ENCODE measurements at places on chromosomes 12 and 14. TPM values are rescaled to one million over a fixed set of nuclear protein-coding genes. Genes with fewer than 3 reads are reported as not detected.

MIP gene
- not detected for total RNA-seq

TMEM260 gene
- total RNA-seq: 21.3 TPM

FOXN4 gene
- total RNA-seq: not detected

DNA sequence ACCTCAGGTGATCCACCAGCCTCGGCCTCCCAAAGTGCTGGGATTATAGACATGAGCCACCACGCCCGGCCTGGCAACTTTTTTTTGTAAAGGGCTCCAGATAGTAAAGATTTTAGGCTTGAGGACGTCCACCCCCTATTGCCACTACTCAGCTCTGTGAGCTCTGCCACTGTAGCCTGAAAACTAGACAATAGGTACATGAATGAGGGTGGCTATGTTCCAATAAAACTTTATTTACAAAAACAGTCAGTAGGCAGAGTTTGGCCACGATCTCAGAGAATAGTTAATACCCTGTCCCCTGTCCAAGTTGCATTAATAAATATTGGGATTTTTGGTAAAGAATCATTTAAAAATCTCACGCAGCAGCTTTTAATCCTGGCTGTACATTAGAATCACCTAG lies 90.1 kb downstream of the FOXN4 start:
- H3K4me1 ChIP-seq: no peaks in the 10 kb centered on the region
- no peak overlapping the region for H3K4me3 ChIP-seq
- H3K27ac ChIP-seq: no peak overlapping the region
- DNase-seq: no peak
- H3K27me3 ChIP-seq: no peaks in the 10 kb centered on the region
- peaks cover 7% of the 10 kb centered on the region for H3K36me3 ChIP-seq

GRCh38 chr14:104044016-104044415 lies 41.5 kb upstream of the ASPG start:
- peaks cover 5% of the 10 kb centered on the region for H3K27me3 ChIP-seq
- DNase-seq: no peak
- no peak overlapping the region for H3K27ac ChIP-seq

GRCh38 chr14:50821510-50822464 lies 9.2 kb downstream of the NIN start:
- H3K4me3 ChIP-seq: no peak overlapping the region
- H3K27me3 ChIP-seq: no peaks in the 10 kb centered on the region
- no peak overlapping the region for H3K27ac ChIP-seq
- DNase-seq: no peak
- no peaks in the 10 kb centered on the region for H3K36me3 ChIP-seq

DNA sequence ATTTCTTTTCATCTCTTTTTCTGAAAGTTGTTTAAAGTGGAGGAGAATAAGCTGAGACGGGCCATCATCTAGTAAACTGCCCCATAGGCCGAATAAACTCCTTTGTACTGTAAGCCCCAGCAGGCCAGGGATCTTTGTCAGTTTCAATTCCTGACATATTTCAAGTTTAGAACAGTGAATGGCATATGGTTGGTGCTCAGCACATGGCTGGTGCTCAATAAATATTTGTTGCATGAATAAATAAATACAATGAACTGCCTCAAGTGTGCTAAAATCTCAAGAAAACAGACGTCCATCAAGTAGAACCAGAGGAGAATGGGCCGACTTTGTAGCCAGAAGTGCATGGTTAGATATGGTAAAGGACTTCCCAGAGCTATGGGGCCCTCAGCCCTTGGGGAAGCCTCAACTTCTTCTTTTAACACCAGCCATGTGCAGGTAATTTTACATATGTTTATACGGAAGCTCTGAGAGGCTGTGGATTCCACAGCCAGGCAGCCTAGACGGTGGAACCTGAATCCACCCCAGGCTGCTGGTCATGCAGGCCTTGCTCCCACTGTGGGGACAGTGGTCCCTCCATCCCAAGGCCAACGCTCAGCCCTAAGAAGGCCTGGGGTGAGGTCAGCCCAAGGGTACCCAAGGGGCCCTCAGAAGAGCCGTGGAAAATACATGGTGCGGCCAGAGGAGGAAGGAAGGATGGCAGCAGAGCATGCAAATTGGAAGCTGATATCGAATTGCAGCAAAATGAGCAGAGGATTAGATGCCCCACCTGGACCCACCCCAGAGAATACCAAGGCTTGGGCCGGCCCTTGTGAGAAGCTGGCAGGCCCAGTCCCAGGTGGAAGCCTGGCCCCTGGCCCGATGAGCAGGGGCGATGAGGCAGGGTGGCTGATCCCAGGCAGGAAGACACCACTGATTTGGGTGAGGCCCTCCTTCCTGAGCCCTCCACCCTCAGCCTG lies 8.7 kb upstream of the AQP2 start:
- H3K27ac ChIP-seq: no peak overlapping the region
- H3K36me3 ChIP-seq: no peaks in the 10 kb centered on the region
- H3K27me3 ChIP-seq: no peaks in the 10 kb centered on the region
- H3K4me3 ChIP-seq: no peak overlapping the region
- DNase-seq: peak; percentile 49
- no peaks in the 10 kb centered on the region for H3K4me1 ChIP-seq

- no peak for DNase-seq
- H3K4me1 ChIP-seq: peaks cover 2% of the 10 kb centered on the region
- no peak overlapping the region for H3K4me3 ChIP-seq
- H3K36me3 ChIP-seq: no peaks in the 10 kb centered on the region
- no peaks in the 10 kb centered on the region for H3K27me3 ChIP-seq
Observed at GRCh38 chr12:116597886-116598285, 38.7 kb downstream of the MAP1LC3B2 start.

- no peaks in the 10 kb centered on the region for H3K4me1 ChIP-seq
- no peak overlapping the region for H3K4me3 ChIP-seq
Observed at GRCh38 chr12:78403681-78404080, 460.9 kb upstream of the SYT1 start.

- peak; percentile 62 for DNase-seq
- H3K27ac ChIP-seq: no peak overlapping the region
- H3K4me1 ChIP-seq: no peaks in the 10 kb centered on the region
- no peaks in the 10 kb centered on the region for H3K36me3 ChIP-seq
Observed at GRCh38 chr12:111812881-111813741, 28.9 kb upstream of the MAPKAPK5 start.

DNA sequence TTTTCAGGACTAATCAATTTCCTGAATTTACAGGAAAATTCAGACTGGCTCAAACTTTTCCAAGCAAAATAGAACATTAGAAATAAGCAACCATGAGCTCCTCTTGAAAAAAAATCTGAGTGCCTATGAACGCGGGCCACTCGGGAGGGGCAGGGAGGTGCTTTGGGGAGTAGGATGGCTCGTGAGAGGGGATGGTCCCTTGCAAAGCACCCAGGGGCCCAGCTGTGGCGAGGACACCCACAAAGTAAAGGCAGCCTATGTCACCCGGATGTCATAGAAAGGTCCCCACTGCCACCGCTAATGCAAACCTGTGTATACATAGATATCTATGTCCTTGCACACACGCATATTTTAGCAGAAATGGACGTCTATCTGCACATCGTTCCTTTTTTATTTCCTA lies 309.9 kb downstream of the ADGRD1 start:
- no peak for DNase-seq
- no peaks in the 10 kb centered on the region for H3K4me1 ChIP-seq
- H3K27ac ChIP-seq: no peak overlapping the region
